ENCODE measurements at places on chromosomes 4 and X.
A peak's percentile ranks its signal among the peaks of the same experiment; 100 is the strongest.

- DNase-seq, result no peak
- no peaks in the 10 kb centered on the region for H3K4me1 ChIP-seq
- no peak overlapping the region for H3K4me3 ChIP-seq
- no peaks in the 10 kb centered on the region for H3K27me3 ChIP-seq
Observed at GRCh38 chr4:113618205-113618604, 143.3 kb downstream of the CAMK2D start.

- no peaks in the 10 kb centered on the region for H3K36me3 ChIP-seq
- H3K4me3 ChIP-seq, result no peak overlapping the region
- peaks cover 3% of the 10 kb centered on the region for H3K4me1 ChIP-seq
Observed at GRCh38 chr4:74109870-74110605, 11.0 kb upstream of the CXCL2 start.

- no peak overlapping the region for H3K27ac ChIP-seq
- no peaks in the 10 kb centered on the region for H3K36me3 ChIP-seq
- no peak overlapping the region for H3K4me3 ChIP-seq
- no peaks in the 10 kb centered on the region for H3K27me3 ChIP-seq
Observed at GRCh38 chrX:9995855-9996339, 28.7 kb downstream of the CLDN34 start.

GRCh38 chr4:20735931-20736330, 35.7 kb downstream of the PACRGL start:
- H3K4me3 ChIP-seq, result no peak overlapping the region
- H3K27ac ChIP-seq, result no peak overlapping the region
- DNase-seq, result no peak
- H3K4me1 ChIP-seq, result no peaks in the 10 kb centered on the region
- H3K36me3 ChIP-seq, result peaks cover 26% of the 10 kb centered on the region
- H3K27me3 ChIP-seq, result no peaks in the 10 kb centered on the region

- peaks cover 29% of the 10 kb centered on the region for H3K4me1 ChIP-seq
- peak overlapping the region; percentile 48 for H3K27ac ChIP-seq
- peak; percentile 58 for DNase-seq
- H3K4me3 ChIP-seq, result no peak overlapping the region
Observed at GRCh38 chrX:108396188-108396891, 41.9 kb downstream of the COL4A6 start.

DNA sequence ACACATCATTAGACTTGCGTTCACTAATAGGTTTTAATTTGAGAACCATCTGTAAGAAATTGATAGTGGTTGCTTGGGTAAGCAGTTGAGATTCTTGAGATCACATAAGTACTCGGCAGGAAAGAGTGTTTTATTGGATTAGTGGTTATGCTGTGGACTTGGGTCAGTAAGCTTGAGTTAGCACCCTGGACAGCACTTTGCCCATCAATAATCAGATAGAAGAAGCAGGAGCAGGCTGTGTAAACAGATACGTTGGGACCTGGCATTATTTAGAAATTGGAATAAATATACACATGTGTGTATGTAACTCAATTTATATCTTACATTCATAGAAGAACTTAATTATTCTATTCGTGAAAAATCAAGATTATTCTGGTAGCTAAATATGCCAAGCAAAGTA, 357.5 kb upstream of the SMIM31 start:
- no peaks in the 10 kb centered on the region for H3K27me3 ChIP-seq
- no peak overlapping the region for H3K4me3 ChIP-seq
- DNase-seq, result peak; percentile 14
- H3K36me3 ChIP-seq, result no peaks in the 10 kb centered on the region

- H3K4me1 ChIP-seq, result no peaks in the 10 kb centered on the region
- DNase-seq, result no peak
- H3K36me3 ChIP-seq, result peaks cover 13% of the 10 kb centered on the region
- no peak overlapping the region for H3K27ac ChIP-seq
Observed at GRCh38 chr4:17504081-17504480, 7.8 kb downstream of the QDPR start.

- no peak for DNase-seq
- H3K4me3 ChIP-seq, result no peak overlapping the region
- no peak overlapping the region for H3K27ac ChIP-seq
- no peaks in the 10 kb centered on the region for H3K27me3 ChIP-seq
- H3K36me3 ChIP-seq, result no peaks in the 10 kb centered on the region
Observed at GRCh38 chr4:25013756-25014661, 16.7 kb downstream of the LGI2 start.

- no peaks in the 10 kb centered on the region for H3K27me3 ChIP-seq
- no peaks in the 10 kb centered on the region for H3K4me1 ChIP-seq
- no peak overlapping the region for H3K4me3 ChIP-seq
- no peaks in the 10 kb centered on the region for H3K36me3 ChIP-seq
- no peak for DNase-seq
Observed at GRCh38 chr4:24935856-24936255, 23.0 kb upstream of the CCDC149 start.

- peaks cover 12% of the 10 kb centered on the region for H3K4me1 ChIP-seq
- H3K36me3 ChIP-seq, result no peaks in the 10 kb centered on the region
- no peak for DNase-seq
Observed at GRCh38 chr4:77821775-77822174, 2.6 kb upstream of the CNOT6L start.

- H3K4me1 ChIP-seq, result no peaks in the 10 kb centered on the region
- no peaks in the 10 kb centered on the region for H3K27me3 ChIP-seq
- DNase-seq, result peak; percentile 42
Observed at GRCh38 chr4:145154573-145154972, 25.8 kb downstream of the OTUD4 start.

DNA sequence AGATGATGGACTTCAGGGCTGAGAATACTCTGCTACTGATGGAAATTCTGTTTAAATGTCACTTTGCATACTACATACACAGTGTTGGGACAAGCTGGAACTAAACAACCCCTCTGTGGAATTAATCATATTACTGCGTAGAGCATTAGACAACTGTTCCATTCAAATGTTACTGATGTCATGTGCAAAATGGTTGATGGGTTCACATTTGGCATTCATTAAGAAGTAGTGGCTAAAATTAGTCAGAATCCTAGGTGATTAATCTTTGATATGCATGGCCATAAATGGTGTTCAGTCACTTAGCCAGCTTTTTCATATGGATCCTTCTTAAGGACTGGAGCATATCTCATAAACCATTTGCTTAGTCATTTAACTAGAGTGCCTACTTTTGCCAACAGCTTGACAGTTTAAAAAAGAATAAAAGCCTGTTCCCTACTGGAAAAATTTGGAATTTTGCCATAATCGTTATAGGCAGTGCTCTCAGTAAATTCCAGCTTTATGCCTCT, 105.2 kb downstream of the RNF150 start:
- no peaks in the 10 kb centered on the region for H3K4me1 ChIP-seq
- no peak for DNase-seq
- no peak overlapping the region for H3K27ac ChIP-seq
- H3K27me3 ChIP-seq, result no peaks in the 10 kb centered on the region

DNA sequence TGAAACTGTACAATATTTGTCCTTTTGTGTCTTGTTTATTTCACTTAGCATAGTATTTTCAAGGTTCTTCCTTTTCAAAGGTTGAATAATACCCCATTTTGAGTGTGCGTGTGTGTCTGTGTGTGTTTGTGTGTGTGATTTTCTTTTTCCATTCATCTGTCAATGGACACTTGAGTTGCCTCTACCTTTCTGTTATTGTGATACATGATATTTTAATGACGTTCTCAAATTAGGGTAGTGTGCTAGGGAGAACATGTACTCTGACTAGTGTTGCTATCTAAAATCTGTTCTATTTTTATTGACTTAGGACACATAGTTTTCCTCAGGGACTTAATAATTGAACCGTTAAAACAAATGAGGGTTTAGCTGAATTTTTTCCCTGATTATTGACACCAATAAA, 9.9 kb downstream of the MMRN1 start:
- DNase-seq, result no peak
- H3K36me3 ChIP-seq, result no peaks in the 10 kb centered on the region
- H3K27me3 ChIP-seq, result no peaks in the 10 kb centered on the region
- no peak overlapping the region for H3K27ac ChIP-seq

GRCh38 chrX:71181558-71181909, 36.9 kb downstream of the NLGN3 start:
- H3K27me3 ChIP-seq, result no peaks in the 10 kb centered on the region
- H3K36me3 ChIP-seq, result no peaks in the 10 kb centered on the region
- peak overlapping the region; percentile 95 for H3K27ac ChIP-seq
- DNase-seq, result no peak
- peak overlapping the region; percentile 41 for H3K4me3 ChIP-seq
- no peaks in the 10 kb centered on the region for H3K4me1 ChIP-seq

- peak; percentile 64 for DNase-seq
- no peak overlapping the region for H3K27ac ChIP-seq
- peaks cover 46% of the 10 kb centered on the region for H3K27me3 ChIP-seq
- peak overlapping the region; percentile 61 for H3K4me3 ChIP-seq
- no peaks in the 10 kb centered on the region for H3K4me1 ChIP-seq
Observed at GRCh38 chrX:119605464-119606279, 552 bp downstream of the NKRF start.

- DNase-seq, result peak; percentile 57
- no peaks in the 10 kb centered on the region for H3K36me3 ChIP-seq
- no peak overlapping the region for H3K27ac ChIP-seq
Observed at GRCh38 chr4:169410839-169411770, 140.3 kb upstream of the SH3RF1 start.

GRCh38 chr4:121053601-121054143, 18.7 kb downstream of the NDNF start:
- H3K27ac ChIP-seq, result no peak overlapping the region
- 0 out of 2 replicates have a peak, but pooled peaks cover 3% of the 10 kb centered on the region for H3K4me1 ChIP-seq

DNA sequence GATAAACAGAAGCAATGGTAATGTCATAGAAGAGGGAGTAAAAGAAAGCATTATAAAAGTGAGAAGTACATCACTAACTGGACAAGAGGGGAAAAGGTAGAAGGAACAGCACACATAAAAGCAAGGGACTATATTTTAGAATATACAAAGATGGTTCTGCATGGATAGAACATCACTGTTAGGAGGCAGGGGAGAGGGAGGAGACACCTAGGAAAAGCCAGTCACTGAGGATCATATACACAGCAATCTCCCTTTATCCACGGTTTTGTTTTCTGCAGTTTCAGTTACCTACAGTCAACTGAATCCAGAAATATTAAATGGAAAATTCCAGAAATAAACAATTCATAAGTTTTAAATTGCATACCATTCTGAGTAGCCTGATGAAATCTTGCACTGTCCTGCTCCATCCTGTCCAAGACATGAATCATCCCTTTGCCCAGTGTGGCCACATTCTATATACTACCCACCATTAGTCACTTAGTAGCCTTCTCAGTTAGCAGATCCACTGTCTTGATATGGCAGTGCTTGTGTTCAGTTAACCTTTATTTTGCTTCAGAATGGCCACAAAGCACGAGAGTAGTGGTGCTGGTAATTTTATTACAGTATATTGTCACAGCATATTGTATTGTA, 74.2 kb downstream of the PPA2 start:
- no peak for DNase-seq
- H3K4me3 ChIP-seq, result no peak overlapping the region
- H3K36me3 ChIP-seq, result no peaks in the 10 kb centered on the region

GRCh38 chrX:37287741-37288444, 61.3 kb upstream of the PRRG1 start:
- DNase-seq, result no peak
- H3K27me3 ChIP-seq, result no peaks in the 10 kb centered on the region
- no peak overlapping the region for H3K27ac ChIP-seq
- no peaks in the 10 kb centered on the region for H3K36me3 ChIP-seq
- H3K4me1 ChIP-seq, result no peaks in the 10 kb centered on the region

DNA sequence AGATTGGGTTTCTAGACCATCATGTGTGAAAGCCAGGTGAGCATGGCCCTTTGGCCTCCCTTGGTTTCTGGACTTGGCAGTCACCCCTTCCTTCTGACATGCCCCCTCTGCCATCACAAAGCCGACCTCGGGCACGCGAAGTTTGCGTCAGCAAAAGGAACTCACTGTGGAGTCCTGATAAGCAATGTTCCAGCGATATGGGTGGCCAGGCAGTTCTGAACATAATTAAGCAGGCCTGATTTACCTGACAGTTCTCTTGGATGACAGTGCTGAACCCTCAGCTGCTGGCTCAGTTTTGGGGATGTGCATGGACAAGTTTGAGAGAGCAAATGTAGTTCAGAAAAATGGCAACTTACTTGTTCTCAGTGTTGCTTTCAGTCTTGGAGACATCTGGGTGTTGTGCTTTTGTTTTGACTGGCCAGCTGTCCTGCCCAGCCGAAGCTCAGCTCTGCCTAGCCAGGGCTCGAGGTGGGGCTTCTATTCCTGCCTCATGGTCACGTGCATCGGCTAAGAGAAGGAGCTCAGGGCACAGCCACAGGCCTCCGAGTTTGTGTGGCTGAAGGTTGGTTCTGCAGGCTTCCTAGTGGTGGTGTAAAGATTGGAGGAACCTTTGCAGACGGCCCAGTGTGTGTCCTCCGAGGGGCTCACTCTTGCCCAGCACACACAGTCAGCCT, 78.3 kb downstream of the CLDN34 start:
- H3K36me3 ChIP-seq, result no peaks in the 10 kb centered on the region
- no peak for DNase-seq
- no peak overlapping the region for H3K4me3 ChIP-seq
- no peaks in the 10 kb centered on the region for H3K27me3 ChIP-seq
- H3K4me1 ChIP-seq, result peaks cover 23% of the 10 kb centered on the region
- no peak overlapping the region for H3K27ac ChIP-seq

- no peak overlapping the region for H3K4me3 ChIP-seq
- no peaks in the 10 kb centered on the region for H3K27me3 ChIP-seq
- no peaks in the 10 kb centered on the region for H3K4me1 ChIP-seq
- H3K36me3 ChIP-seq, result no peaks in the 10 kb centered on the region
Observed at GRCh38 chr4:188680667-188681063, 541.4 kb downstream of the TRIML1 start.

DNA sequence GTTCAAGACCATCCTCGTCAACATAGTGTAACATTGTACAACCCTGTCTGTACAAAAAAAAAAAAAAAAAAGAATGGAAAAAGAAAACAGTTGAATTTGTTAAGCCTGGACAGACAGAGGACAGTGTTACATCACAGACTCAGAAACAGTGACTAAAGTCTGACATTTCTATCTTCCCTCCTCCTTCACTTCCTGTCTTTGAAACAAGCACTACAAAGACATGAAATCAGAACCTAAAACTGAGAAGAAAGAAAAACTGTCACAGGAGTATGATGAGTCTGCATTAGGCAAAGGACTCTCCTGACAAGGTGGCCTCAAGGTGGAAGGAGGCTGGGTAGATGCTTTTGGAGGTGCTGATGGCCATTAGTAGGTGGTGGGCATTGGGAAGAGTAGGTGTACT, 126.7 kb downstream of the RBM47 start:
- no peak overlapping the region for H3K4me3 ChIP-seq
- H3K36me3 ChIP-seq, result peaks cover 6% of the 10 kb centered on the region
- DNase-seq, result no peak
- no peaks in the 10 kb centered on the region for H3K4me1 ChIP-seq

Data from GM23338 (cell line).